ENCODE measurements at places on chromosomes 6 and 20. TPM values are rescaled to one million over a fixed set of nuclear protein-coding genes. Genes with fewer than 3 reads are reported as not detected.
A peak's percentile ranks its signal among the peaks of the same experiment; 100 is the strongest.

The NNAT gene
- 59.8 TPM for total RNA-seq

The ANKRD6 gene
- total RNA-seq = 12.6 TPM

DNA sequence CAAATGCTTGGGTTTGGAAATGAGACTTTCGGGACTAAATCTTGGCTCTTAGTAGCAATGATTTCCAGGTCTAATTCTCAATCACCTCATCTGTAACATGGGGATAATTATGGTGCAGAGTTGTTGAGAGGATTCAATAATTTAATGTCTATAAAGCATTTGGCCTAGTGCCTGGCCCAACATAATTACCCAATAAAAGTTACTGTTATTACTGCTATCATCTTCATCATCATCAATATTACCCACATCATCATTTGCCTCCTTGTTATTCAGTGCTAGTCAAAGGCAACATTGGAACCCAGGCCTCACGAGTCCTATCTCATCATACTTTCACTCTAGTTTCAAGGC, 34.5 kb upstream of the RSPO3 start:
- H3K36me3 ChIP-seq = no peaks in the 10 kb centered on the region
- H3K27me3 ChIP-seq = no peaks in the 10 kb centered on the region
- no peaks in the 10 kb centered on the region for H3K4me1 ChIP-seq
- no peak overlapping the region for H3K27ac ChIP-seq
- DNase-seq = no peak

The SLC24A3 gene
- total RNA-seq = 4.7 TPM

GRCh38 chr6:67224989-67225388, 1410.1 kb upstream of the ADGRB3 start:
- DNase-seq = no peak
- H3K4me3 ChIP-seq = no peak overlapping the region
- no peaks in the 10 kb centered on the region for H3K4me1 ChIP-seq
- no peak overlapping the region for H3K27ac ChIP-seq
- no peaks in the 10 kb centered on the region for H3K27me3 ChIP-seq

DNA sequence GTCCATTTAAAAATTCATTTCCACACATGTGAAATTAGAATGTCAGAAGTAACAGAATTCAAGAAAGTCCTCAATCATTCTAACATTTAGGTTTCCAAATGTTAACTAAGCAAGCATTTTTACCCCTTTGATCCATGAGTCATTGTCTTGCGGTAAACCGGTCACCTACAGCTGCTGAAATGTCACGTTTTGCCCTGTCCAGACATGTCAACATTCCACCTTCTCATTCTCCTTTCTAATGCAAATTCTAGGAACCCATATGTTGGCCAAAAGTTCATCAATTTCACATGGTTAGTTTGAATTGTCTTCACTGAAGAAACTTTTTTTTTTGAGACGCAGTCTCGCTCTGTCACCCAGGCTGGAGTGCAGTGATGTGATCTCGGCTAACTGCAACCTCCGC, 117.2 kb downstream of the IPCEF1 start:
- DNase-seq = no peak
- H3K27ac ChIP-seq = no peak overlapping the region
- H3K27me3 ChIP-seq = no peaks in the 10 kb centered on the region
- H3K4me3 ChIP-seq = no peak overlapping the region
- no peaks in the 10 kb centered on the region for H3K36me3 ChIP-seq

GRCh38 chr6:166563805-166564204, 22.7 kb downstream of the RAMACL start:
- peaks cover 36% of the 10 kb centered on the region for H3K4me1 ChIP-seq
- H3K36me3 ChIP-seq = no peaks in the 10 kb centered on the region
- H3K27me3 ChIP-seq = no peaks in the 10 kb centered on the region
- no peak for DNase-seq
- H3K27ac ChIP-seq = no peak overlapping the region

The PGC gene
- total RNA-seq = 0.62 TPM

DNA sequence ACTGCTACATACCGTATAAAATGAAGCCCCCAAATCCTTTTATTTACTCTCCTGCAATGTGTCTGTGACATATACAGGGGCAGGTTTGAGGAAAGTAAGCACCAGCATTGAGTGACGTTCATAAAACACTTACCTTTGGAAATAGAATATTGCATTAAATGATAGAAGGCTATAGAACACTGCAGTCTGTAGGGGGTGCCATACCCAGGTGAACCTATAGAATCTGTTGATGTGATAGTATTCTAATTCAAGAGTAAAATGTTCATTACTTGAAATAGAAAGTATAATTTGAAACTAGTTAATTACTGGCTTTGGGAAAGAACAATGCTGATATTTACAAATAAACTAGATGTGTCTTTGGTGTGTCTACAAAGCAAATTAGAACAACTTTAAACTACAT, 47.0 kb upstream of the PRL start:
- no peak overlapping the region for H3K4me3 ChIP-seq
- no peaks in the 10 kb centered on the region for H3K36me3 ChIP-seq
- no peaks in the 10 kb centered on the region for H3K27me3 ChIP-seq
- no peak for DNase-seq

DNA sequence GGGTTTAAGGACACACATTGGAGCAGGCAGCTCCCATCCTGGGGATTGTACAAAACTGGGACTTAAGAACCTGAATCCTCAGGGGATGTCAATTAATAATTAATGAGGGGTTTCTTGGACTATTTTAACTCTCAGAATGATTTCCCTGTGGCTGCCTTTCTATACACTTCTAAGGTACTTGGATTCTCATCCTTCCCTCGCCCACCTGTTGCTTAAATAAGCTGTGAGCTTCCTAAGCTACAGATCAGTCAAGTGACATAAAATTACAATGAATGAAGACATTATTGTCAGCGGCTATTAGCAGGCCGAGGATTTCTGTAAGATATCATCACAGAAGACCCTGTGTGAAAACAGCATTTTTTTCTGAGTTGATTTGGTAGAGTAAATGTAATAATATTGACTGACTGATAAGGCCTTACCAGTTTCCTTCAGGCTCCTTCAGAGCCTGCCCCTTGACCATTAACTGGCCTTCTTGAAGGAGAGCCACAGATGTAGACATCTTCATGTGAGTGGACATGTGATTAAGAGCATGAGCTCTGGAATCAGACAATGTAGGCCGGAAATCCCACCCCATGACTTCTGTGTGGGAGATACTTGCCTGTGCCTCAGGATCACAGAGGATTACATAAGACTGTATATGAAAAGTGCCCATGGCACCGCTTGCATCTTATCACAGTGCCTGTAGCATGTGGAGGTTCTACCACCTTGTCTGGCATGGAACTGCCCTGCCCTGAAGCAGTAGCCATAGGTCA, 101.7 kb downstream of the TULP4 start:
- H3K4me1 ChIP-seq = peaks cover 7% of the 10 kb centered on the region
- no peak overlapping the region for H3K4me3 ChIP-seq
- H3K36me3 ChIP-seq = peaks cover 2% of the 10 kb centered on the region
- no peak for DNase-seq
- no peaks in the 10 kb centered on the region for H3K27me3 ChIP-seq
- peak overlapping the region; percentile 28 for H3K27ac ChIP-seq

The SLCO4A1 gene
- total RNA-seq = 15.2 TPM

GRCh38 chr6:5937169-5937909, 69.4 kb downstream of the NRN1 start:
- H3K36me3 ChIP-seq = 0 out of 2 replicates have a peak, but pooled peaks cover 6% of the 10 kb centered on the region
- no peak overlapping the region for H3K27ac ChIP-seq
- peaks cover 9% of the 10 kb centered on the region for H3K27me3 ChIP-seq
- H3K4me3 ChIP-seq = no peak overlapping the region
- no peak for DNase-seq

DNA sequence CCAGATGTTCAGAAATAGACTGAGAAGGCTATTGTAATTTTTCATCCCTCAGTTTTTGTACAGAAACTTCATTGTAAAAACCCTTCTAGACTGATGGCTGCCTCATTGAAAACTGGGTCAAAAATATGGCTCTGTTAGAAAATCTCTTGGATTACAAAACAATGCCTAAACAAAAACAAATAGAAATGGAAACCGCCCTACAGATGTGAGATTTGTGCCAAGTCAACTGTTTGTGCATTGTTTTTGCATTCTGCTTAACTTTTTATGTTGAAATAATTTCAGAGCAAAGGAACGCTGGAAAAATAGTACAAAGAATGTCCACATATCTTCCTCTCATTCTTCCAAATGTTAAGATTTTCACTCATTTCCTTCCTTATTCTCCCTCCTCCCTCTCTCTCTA, 425.1 kb downstream of the FOXA2 start:
- no peak for DNase-seq
- no peaks in the 10 kb centered on the region for H3K27me3 ChIP-seq
- H3K27ac ChIP-seq = no peak overlapping the region

DNA sequence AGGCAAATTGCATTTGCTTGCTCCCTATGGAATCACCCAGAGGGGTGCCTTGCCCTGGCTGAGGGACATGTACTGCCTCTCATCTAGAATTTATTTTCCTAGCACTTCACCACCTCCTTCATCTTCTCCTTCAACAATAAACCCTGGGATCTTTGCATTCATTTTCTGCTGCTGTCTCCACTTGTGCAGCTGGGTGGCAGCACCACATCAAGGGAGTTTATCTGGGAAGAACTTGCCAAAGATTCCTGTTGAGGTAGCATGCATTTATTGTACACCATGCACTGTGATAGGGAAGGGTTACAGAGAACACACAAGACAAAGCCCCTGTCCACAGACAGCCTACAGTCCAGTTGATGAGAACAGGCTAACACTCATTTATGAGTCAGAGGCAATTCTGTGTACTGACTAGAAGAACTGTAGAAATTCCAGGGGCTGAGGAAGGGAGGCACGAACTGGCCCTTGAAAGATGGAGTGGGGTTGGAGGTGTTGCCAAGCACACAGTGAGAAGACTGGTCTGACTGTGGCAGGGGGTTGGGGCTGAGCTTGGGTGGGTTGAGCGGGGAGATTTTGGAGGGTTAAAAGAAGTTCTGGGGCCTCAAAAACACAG, 17.5 kb downstream of the C20orf173 start:
- peaks cover 26% of the 10 kb centered on the region for H3K36me3 ChIP-seq
- H3K27ac ChIP-seq = peak overlapping the region; percentile 18

Data from WTC11 (cell line).